Esophagus muscularis mucosa (tissue), 4 donors: ENCODE measurements at places on chromosomes 11 and 22. TPM values are rescaled to one million over a fixed set of nuclear protein-coding genes. Genes with fewer than 3 reads are reported as not detected.
A peak's percentile ranks its signal among the peaks of the same experiment; 100 is the strongest.

GRCh38 chr11:63915961-63916836 lies 765 bp downstream of the RCOR2 start:
- DNase-seq: no peak
- no peaks in the 10 kb centered on the region for H3K27me3 ChIP-seq
- H3K4me3 ChIP-seq: peak overlapping the region; percentile 62
- H3K36me3 ChIP-seq: no peaks in the 10 kb centered on the region

- H3K27ac ChIP-seq: no peak overlapping the region
- peaks cover 10% of the 10 kb centered on the region for H3K4me1 ChIP-seq
- no peak overlapping the region for H3K4me3 ChIP-seq
- no peak for DNase-seq
Measured at GRCh38 chr22:23713696-23714595, 23.1 kb downstream of the RGL4 start.

DNA sequence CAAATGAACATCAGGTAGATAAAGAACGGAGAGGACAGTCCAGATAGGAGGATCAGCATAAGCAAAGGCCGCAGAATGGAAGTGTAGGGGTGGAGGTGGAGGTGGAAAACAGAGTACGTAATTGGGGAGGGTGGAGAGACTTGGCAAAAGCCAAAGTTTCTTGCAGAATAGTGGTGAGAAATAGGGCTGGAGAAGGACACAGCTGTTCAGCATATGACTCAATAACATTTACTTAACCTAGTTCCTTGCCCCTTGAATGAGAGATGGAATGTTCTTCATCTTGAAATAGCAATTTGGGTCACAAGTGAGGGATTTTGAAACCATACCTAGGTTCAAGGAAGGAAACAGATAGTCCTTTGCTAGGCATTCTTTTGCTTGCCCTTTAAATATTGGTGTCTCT lies 235.9 kb upstream of the ARHGAP20 start:
- no peak overlapping the region for H3K4me3 ChIP-seq
- H3K27me3 ChIP-seq: no peaks in the 10 kb centered on the region

DNA sequence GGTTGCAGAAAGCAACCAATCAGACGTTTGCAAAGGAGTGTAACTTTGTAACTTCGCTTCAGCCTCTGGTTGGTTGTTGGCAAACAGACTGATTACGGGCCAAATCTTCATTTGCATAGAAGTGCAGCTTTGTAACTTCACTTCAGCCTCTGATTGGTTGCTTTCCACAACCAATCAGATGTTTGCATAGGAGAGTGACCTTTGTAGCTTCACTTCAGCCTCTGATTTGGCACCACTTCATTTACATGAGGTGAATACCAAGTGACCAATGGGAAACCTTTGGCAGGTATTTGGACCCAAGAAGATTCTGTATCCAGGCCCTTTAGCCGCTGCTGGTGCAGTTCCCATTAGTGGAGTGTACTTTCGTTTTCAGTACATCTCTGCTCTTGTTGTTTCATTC lies 16.0 kb downstream of the USP47 start:
- H3K27me3 ChIP-seq: no peaks in the 10 kb centered on the region
- peaks cover 71% of the 10 kb centered on the region for H3K4me1 ChIP-seq

TUG1 gene
- total RNA-seq: 62.1 TPM

GRCh38 chr11:47104261-47104950 lies 72.3 kb downstream of the ARFGAP2 start:
- H3K4me3 ChIP-seq: no peak overlapping the region
- H3K36me3 ChIP-seq: no peaks in the 10 kb centered on the region
- DNase-seq: no peak
- peaks cover 14% of the 10 kb centered on the region for H3K4me1 ChIP-seq
- H3K27me3 ChIP-seq: no peaks in the 10 kb centered on the region
- no peak overlapping the region for H3K27ac ChIP-seq

DNA sequence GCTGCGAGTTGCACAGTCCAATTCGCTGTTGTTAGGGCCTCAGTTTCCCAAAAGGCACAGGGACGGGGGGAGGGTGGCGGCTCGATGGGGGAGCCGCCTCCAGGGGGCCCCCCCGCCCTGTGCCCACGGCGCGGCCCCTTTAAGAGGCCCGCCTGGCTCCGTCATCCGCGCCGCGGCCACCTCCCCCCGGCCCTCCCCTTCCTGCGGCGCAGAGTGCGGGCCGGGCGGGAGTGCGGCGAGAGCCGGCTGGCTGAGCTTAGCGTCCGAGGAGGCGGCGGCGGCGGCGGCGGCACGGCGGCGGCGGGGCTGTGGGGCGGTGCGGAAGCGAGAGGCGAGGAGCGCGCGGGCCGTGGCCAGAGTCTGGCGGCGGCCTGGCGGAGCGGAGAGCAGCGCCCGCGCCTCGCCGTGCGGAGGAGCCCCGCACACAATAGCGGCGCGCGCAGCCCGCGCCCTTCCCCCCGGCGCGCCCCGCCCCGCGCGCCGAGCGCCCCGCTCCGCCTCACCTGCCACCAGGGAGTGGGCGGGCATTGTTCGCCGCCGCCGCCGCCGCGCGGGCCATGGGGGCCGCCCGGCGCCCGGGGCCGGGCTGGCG lies at the start of gene BCR:
Gene BCR, plus strand, starts transcription at position 209 of the 592 bp plus-strand sequence. CDS start 452 bp downstream, outside the sequence.
- no peak for DNase-seq
- H3K27ac ChIP-seq: peak within 1 kb of the TSS; percentile 85
- peak within 1 kb of the TSS; percentile 90 for H3K4me3 ChIP-seq

DNA sequence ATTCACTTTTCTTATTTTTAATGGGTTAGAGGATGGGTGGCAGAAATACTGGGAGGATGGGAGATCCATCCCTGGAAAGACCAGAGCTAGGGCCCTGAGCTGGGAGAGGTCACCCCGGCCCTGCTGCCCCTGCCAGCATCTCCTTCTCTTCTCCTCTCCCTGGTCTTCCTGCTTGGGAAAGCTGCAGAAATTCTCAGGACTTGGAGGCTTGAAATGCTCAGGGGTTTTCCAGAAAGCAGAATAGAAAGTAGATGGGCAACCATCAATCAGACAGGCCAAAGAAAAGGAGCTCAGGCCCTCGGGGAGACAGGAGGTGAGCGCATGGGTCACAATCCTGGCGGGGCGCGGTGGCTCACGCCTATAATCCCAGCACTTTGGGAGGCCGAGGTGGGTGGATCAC lies 1.5 kb downstream of the APOBEC3H start:
- H3K4me1 ChIP-seq: peaks cover 11% of the 10 kb centered on the region
- H3K27ac ChIP-seq: no peak overlapping the region
- no peak overlapping the region for H3K4me3 ChIP-seq
- DNase-seq: no peak
- no peaks in the 10 kb centered on the region for H3K27me3 ChIP-seq

GRCh38 chr22:25134028-25134427 lies 65.6 kb upstream of the CRYBB3 start:
- no peak for DNase-seq
- H3K27ac ChIP-seq: peak overlapping the region; percentile 57
- H3K27me3 ChIP-seq: no peaks in the 10 kb centered on the region
- peaks cover 85% of the 10 kb centered on the region for H3K4me1 ChIP-seq

GRCh38 chr11:16157327-16157726 lies 199.0 kb downstream of the SOX6 start:
- H3K27ac ChIP-seq: no peak overlapping the region
- H3K27me3 ChIP-seq: no peaks in the 10 kb centered on the region
- H3K4me3 ChIP-seq: no peak overlapping the region
- no peaks in the 10 kb centered on the region for H3K36me3 ChIP-seq

DNA sequence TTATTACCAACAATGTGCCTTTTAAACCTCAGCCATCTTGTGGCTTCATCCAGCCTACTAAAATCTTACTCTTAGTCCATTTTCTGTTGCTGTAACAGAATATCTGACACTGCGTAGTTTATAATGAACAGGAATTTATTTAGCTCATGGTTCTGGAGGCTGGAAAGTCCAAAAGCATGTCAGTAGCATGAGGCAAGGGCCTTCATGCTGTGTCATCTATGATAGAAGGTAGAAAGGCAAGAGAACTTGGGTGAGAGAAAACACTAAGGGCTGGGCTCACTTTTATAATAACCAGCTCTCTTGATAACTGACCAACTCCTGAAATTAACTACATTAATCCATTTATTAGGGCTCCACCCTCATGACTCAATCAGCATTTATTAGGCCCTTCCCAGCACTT lies 13.5 kb downstream of the BTBD10 start:
- H3K27ac ChIP-seq: peak overlapping the region; percentile 4
- DNase-seq: no peak
- no peaks in the 10 kb centered on the region for H3K36me3 ChIP-seq
- H3K27me3 ChIP-seq: no peaks in the 10 kb centered on the region
- H3K4me3 ChIP-seq: no peak overlapping the region

- no peak for DNase-seq
- no peaks in the 10 kb centered on the region for H3K27me3 ChIP-seq
- H3K36me3 ChIP-seq: no peaks in the 10 kb centered on the region
- peak overlapping the region; percentile 80 for H3K4me3 ChIP-seq
Measured at GRCh38 chr11:65496304-65497140, 2.3 kb upstream of the MALAT1 start.

DNA sequence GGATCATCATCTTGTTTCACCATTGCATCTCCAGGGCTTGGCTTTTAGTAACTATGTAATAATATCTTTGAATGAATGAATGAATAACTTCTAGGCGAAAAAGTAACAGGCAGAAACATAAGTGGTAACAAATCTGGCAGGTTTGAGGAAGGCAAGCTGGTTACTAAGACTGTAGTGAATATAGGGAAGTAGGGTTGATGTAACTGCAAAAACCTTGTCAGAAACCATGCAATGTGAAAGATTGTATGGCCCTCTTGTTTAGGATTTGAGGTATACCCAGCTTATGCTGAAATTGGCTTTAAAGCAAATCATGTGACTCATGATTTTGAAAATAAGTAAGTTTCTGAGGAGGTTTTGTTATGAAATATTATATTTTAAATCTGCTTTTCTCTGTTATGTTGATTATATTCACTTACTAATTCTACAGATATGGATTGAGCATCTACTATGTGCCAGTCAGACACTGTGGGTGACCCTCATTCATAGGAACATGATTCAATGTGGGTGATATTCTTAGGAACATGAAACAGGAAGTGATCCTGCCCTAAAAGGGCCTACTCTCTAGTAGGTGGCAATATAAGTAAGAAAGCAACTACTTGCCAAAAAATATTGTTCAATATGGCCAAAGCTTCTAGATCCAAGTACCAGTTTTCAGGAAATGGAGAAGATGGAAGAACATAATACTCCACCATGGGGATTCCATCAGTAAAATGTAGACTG lies 115.5 kb upstream of the CCDC90B start:
- H3K27ac ChIP-seq: no peak overlapping the region
- no peaks in the 10 kb centered on the region for H3K36me3 ChIP-seq
- no peak overlapping the region for H3K4me3 ChIP-seq

- no peak for DNase-seq
- no peak overlapping the region for H3K27ac ChIP-seq
- H3K36me3 ChIP-seq: no peaks in the 10 kb centered on the region
- H3K4me1 ChIP-seq: peaks cover 15% of the 10 kb centered on the region
- no peak overlapping the region for H3K4me3 ChIP-seq
Measured at GRCh38 chr11:64086258-64087123, 50.8 kb downstream of the FLRT1 start.

RFPL1 gene
- total RNA-seq: not detected

- DNase-seq: no peak
- H3K4me3 ChIP-seq: peak overlapping the region; percentile 79
- no peaks in the 10 kb centered on the region for H3K36me3 ChIP-seq
Measured at GRCh38 chr11:8080069-8080670, 841 bp upstream of the TUB start.

DNA sequence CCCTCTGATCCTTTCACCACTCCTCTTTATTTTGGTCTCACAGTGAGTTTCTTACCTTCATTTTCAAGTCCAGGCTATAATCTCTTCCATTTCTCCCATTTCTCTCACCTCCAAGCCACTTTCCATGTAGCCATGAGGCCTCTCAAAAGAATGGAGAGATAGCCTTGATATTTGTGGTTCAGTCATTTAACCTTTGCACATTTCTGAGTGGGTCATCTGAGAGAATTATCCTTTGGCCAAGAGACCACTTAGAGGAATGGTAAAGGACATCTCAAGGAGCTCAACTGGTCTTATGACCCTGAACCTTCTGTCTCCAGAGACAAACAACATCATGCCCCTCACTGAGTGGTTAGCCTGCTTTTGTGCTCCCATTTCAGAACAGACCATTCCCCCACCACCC lies 121.1 kb downstream of the KIRREL3 start:
- no peaks in the 10 kb centered on the region for H3K4me1 ChIP-seq
- H3K36me3 ChIP-seq: no peaks in the 10 kb centered on the region
- DNase-seq: no peak
- no peak overlapping the region for H3K4me3 ChIP-seq
- no peaks in the 10 kb centered on the region for H3K27me3 ChIP-seq
- no peak overlapping the region for H3K27ac ChIP-seq

DNA sequence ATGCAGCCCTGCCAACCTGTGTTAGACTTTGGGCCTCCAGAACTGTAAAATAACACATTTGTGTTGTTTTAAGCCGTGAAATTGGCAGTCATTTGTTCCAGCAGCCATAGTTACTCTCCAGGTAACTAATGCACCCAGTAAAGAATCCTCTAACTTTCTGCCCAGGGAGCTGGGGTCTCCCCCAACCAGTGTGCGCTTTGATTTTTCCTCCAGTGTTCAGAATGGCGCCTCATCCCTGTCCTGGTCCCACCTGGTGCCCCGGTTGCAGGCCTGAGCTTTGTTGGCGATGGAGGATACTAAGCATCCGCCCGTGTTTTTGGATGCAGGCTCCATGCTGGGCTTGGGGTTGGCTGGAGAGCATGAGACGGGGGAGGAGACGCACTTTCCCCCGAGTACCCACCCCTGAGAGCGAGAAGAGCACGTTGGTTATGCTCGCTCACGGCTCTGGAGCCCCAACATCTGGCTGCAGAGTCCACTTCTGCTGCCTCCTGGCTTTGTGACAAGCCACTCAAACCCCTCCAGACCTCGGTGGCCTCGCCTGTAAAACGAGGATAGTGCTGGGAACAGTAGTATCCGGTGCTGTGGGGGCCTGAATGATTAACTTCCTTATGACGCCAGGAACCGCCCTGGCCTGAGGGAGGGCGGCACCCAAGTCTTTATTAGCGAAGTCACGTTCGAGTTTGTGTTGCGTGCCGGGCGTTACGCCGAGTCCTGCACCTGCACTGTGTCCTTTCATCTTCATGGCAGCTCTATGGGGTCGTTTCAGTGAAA lies 25.8 kb downstream of the MRGPRD start:
- no peak for DNase-seq
- H3K36me3 ChIP-seq: no peaks in the 10 kb centered on the region
- H3K27ac ChIP-seq: peak overlapping the region; percentile 69
- H3K4me3 ChIP-seq: peak overlapping the region; percentile 4
- H3K4me1 ChIP-seq: peaks cover 2% of the 10 kb centered on the region

GRCh38 chr11:62611705-62612365 lies 740 bp downstream of the EML3 start:
- H3K4me3 ChIP-seq: peak overlapping the region; percentile 70
- H3K36me3 ChIP-seq: peaks cover 67% of the 10 kb centered on the region

TYR gene
- total RNA-seq: not detected

DNA sequence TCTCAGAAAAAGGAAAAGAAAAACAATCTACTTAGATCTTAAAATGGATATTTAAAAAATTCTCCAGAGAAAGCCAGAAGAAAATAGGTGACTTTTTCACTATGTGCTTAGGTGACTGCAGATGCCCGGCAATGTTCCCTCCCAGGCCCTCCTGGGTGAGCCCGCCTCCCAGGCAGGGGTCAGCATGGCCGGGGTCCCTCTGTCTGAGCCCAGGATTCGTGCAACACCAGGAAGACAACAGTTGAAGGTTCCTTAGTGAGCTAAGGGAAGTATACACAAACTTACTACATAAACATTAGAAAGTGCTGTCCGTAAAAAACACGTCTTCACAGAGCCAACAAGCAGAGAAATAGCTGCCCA lies 11.6 kb downstream of the MAPK8IP2 start:
- H3K27ac ChIP-seq: no peak overlapping the region
- H3K27me3 ChIP-seq: peaks cover 5% of the 10 kb centered on the region
- DNase-seq: no peak
- H3K4me3 ChIP-seq: no peak overlapping the region
- no peaks in the 10 kb centered on the region for H3K36me3 ChIP-seq
